ENCODE measurements at places on chromosomes 11 and 22.

GRCh38 chr11:66366844-66367477, 4.6 kb downstream of the SLC29A2 start:
- no peak for DNase-seq

DNA sequence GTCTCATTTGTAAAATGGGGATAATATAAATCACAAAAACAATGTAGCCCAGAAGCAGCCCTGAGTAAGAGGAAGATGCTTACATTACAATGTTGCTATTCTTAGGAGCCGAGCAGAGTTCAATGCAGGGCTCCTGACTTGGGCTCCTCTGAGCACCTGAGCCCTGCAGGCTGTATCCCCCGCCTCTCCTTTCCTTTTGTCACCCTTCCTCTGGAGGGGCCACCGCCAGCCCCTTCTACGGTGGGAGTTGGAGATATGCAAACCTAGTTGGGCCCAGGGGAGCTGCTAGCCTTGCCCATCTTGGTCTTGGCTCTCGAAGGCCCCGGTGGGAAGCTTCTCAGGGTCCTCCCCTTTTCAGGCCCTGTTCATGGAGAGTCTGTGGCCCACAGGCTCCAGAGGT, 8.4 kb upstream of the CSNK1E start:
- no peak for DNase-seq

DNA sequence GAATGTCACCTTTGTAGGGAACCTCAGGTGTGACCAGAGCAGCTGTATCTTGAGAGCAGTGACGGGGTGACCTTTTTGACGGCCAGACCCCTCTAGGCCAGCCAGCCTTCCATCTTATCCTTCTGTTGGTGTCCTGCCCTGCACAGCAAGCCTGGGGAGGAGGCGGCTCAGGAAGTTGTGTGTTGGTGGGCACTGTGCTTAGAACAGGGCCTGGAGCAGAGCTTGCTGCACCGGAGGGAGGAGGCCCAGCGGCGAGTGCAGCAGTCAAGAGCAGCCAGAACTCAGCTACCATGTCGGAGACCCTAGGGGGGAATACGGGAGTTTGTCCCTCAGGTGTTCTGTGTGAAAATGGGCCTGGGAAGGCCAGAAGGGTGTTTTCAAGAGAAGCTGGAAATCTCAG, 129.4 kb downstream of the OSBP2 start:
- no peak for DNase-seq

- peak; percentile 37 for DNase-seq
Measured at GRCh38 chr11:117876341-117877119, at the start of gene FXYD6. Gene FXYD6, minus strand, starts transcription at chr11:117876658. Its CDS starts 33,882 bp downstream, at chr11:117842776.

DNA sequence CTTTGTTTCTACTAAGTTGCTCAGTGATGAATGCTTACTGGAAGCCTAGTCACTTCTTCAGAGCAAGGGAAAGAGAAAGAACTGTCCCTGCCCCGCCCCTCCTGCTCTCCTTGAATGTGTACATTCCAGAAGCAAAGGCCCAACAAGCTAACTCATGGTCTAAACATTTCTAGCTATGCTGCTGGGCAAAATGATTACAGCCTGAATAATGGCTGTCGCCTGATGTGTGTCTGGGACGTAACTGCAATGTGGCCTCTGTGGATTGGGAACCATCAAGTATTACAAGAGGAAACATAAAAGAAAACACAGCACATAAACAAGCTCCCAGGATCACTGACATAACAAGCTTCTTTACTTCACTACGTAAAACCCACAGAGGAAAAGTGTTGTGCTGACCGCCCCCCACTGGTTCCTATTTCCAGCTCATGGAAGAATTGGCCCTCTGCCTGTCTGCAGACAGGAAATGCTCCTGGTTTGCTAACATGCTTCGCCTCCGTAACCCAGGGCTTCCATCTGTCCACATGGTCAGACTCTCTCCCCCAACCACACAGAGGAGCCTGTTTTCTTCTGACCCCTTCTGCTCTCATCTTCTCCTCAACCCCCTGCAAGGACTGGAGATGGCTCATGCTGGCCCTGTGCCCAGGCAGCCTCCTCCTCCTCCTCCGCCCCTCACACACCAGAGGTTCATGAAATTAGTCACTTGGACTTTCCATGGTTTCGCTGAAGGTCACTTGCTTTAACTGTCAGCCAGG, 187.2 kb downstream of the MAML2 start:
- peak; percentile 42 for DNase-seq

DNA sequence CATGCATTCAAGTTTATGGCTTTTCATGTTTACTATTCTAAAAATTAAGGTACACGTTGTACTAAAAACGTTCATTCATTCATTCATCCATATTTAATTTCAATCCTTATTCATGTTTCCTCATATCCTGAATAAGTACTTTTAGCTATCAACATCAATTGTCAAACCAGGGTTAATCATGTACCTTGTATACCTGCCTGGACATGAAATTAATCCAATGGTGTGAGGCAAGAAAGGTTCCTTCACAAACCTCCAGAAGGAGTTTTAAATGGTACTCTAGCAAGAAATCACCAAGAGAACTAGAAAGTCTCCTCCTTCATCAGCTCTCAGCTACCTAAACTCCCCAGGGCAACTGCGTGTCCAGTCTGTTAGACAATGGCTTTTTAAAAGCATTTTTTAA, 33.4 kb downstream of the TMEM123 start:
- no peak for DNase-seq

DNA sequence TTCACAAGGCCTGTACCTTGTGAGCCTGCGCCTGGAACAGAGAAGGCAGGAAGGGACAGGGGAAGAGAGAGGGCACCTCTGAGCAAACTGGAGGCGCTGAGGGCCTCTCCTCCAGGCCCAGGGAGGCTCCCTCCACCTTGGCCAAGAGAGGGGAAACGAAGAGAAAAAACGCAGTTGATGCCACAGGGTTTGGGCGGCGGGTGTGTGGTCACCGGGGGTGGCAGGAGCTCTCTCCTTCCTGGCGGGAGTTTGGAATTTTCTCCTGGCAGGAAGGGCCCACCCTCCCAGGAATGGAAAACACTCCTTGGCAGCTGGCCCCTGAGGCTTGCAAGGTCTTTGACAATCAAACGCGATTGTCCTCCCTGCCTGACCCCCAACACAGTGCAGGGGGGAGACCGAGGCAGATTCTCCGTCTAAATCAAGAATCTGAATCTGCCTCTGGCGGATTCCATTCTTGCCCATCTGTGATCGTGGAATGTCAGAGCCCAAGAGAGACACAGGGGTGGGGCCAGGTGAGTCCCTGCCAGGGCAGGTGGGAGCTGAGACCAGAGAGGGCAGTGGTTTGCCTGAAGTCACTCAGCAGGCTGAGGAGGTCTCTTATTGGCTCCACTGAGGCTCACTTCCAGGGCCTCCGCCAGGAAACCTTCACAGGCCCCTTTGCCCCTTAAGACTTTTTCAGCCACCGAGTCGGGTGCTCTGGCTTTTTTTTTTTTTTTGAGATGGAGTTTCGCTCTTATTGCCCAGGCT, 21.0 kb downstream of the RPL3 start:
- no peak for DNase-seq

All from midbrain (tissue), 1 donor.